ENCODE measurements at places on chromosomes 12 and 14. TPM values are rescaled to one million over a fixed set of nuclear protein-coding genes. Genes with fewer than 3 reads are reported as not detected.

DNA sequence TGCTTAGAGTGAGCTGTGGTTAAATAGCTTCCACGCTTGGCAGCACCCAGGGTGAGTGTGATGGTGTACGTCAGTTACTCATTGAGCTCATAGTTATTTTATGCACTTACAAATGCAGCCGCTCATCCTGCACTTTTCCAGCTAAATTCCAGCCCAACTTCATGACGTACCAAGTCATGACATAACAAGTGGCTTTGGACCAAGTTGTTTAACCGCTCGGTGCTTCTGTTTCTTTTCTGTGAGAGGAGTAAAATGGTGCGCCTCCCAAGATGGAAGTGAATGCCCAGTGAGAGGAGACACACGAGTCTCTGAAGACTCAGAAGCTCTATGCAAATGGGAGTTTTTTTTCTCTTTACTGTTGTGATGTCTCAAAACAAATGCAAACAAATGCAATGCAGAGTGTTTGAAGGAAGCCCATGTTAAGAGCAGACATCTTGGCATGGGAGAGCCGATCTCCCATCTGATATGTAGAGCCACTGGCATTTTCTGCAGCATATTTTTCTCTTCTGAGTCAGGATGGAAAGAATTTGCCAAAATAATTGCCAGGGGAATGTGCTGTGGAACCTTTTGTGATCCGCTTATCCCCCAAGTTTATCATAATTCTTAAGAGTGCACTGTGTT is 72.2 kb downstream of the FBXW8 start:
- peak; percentile 31 for DNase-seq

DNA sequence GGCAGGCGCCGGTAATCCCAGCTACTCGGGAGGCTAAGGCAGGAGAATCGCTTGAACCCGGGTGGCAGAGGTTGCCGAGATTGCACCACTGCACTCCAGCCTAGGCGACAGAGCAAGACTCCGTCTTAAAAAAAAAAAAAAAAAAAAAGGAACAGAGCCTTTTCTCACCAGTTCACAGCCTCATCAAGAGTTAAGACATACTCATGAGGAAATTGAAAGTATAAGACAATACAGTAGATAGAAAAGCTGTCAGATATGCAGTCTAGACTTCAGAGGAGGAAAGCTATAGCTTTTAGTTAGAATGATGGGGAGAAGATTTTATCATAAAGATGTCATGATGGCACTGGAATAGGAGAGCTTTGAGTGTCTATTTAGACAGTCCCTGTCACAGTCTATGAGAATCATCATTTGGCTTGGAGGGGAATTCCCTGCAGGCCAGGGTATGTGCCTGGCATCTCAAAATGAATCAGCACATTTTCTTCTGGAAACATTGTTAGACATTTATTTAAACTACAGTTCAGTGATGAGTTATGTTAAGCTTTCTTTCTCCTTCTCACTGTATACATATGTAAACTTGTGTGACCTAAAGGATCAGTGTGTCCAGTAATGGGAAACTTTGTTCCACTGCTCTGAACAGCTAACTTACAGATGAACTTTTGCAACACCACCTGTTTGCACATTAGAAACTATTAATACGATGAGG is 2.9 kb upstream of the RAB35 start:
- no peak for DNase-seq

DNA sequence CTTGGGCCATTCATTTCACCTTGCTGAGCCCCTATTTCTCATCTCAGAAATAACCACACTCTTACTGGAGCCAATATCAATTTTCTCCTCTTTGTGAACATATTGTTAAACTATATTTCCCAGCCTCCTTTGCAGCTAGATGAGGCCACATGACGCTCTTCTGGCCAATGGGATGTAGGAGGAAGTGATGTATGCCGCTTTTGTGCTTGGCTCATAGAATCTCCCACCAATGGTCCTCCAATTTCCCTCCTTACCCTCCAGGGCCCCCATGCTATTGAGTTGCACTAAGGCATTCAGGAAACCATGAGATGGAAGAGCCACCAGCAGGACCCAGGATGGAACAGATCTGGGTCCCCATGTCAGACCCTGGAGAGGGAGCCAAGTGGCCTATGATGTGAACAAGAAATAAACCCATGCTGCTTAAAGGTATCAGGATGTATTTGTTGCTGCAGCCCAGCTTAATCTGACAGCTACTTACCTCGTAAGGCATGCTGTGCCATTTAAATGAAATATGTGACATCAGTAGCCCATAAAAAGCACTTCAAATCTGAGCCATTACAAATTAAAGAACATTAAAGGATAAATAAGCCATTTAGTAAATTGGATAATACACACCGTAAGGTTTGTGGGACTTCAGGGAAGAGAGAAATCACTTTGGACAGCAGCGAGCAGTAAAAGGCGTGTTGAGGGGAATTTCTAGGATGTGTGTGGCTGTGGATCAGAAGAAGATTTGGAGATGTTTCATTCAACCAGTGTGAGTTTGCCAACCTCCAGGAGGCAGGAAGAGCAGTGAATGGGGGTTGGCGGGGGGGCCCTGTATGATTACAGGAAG is 24.4 kb upstream of the BDKRB2 start:
- DNase-seq = no peak

DNA sequence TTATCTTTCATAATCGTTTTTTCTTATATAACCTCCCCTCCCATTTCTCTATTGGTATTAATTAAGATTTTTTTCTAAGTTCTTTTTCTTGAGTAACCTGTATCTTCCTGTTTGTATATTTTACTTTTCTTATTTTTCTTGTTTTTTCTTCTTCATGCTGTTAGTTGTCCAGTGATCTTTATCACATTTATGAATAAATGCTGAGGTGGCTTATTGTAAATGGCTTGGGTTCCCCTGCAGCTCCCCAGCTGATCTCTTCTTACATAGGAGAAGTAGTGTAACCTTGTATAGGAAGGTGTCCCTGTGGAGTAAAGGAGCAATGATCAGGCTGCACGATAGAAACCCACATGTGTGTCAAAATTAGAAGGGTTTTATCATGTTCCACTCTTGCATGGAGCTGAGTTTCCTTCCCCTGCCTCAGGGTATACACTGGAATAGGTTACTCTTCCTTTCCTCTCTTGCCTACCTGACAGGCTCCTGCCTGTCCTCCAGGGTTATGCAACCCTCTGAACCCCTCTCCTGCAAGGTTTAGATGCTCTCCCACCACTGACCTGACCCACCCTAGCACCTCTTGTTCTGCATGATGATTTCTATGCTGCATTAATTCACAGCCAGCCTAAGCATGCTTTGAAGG is 334.8 kb upstream of the RGS6 start:
- no peak for DNase-seq

- no peak for DNase-seq
These were observed 27.9 kb downstream of the MOAP1 start for GRCh38 chr14:93156693-93157369.

The EAPP gene
- total RNA-seq = 34.7 TPM

DNA sequence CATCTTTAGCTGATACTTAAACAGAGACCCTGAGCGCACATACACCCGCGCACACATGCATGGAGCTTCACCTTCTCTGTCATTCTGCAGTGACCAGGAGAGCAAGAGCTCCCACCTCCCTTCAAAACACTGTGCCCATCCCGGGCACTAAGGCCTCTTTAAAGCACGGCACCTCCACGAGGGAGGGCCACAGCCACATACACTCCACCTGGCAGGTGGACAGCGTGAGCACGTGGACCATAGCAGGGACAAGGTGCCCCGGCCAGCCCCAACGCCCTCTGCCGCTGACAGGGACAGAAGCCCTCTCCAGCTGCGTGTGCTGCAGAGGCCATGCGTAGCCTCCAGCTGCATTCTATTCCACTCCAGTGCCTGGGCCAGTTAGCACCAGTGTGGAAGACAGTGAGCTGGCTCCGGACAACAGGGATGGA is 5.4 kb downstream of the GAPDH start:
- peak; percentile 66 for DNase-seq

- DNase-seq = no peak
These were observed 109.0 kb downstream of the CHST11 start for GRCh38 chr12:104565606-104566243.

DNA sequence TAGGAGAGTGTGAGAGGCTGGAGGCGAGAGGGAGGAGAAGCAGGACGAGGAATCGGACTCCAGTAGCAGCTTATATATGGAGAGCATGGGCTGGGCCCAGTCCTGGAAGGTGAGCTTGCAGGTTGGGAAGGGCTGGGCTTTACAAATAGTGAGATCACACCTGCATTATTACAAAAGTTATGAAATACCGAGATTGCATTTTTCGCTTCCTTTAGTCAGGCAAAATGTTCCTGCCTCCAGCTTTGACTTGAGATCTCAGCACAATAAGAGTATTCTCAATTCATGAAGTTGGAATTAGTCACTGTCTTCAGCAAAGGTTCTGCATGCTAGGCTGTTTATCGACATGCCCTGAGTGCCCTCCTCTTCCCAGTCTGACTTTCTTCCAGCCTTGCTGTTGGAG is at the start of gene KRT6B:
KRT6B (minus strand) TSS at position 46 of the 400 bp plus-strand sequence. CDS start 68 bp downstream, outside the sequence.
- no peak for DNase-seq

DNA sequence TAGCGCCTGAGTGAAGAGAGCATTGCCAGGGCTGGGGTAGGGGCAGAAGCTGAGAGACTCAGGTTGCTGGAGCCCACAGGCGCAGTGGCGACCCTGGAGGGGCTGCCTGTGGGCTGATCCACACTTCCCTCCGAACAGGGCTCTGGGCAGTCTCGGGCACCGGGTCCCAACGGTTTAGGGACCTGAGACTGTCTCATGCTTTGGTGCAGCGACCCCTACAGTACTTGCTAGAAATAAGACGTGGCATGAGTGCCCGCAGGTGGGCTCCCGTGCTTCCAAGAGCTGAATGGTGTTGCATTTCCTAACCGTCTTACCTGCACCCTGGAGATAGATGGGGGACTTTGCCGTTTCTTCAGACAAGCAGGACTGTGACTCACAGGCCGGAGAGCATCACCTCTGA is 57.4 kb downstream of the AACS start:
- peak; percentile 84 for DNase-seq

DNA sequence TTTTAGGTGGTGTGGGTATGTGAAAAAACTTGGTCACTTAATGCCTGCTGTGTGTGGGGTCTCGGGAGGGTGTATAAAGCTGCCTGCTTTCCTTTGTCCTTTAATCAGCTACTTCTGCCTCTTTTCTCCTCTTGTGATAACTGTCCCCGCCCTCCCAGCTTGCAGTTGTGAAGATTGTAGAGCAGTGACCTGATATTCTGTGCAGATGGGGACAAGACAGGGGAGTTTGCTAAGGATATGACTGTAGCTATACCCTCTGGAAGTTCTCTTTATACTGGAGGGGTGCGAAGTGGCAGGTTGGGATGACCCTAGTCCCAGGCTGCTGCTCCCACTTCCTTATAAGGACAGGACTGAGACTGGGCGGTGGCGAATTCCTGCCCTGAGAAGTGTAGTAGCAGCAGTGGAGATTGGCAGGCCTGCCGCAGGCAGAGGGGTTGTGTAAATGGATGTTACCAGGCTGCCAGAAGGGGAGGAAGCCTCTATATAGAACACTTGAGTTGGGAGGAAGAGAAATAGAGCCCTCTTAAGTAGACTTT is 835 bp downstream of the MYL6 start:
- DNase-seq = peak; percentile 89

- DNase-seq = no peak
These were observed 27.3 kb upstream of the OSBPL8 start for GRCh38 chr12:76586764-76587395.

DNA sequence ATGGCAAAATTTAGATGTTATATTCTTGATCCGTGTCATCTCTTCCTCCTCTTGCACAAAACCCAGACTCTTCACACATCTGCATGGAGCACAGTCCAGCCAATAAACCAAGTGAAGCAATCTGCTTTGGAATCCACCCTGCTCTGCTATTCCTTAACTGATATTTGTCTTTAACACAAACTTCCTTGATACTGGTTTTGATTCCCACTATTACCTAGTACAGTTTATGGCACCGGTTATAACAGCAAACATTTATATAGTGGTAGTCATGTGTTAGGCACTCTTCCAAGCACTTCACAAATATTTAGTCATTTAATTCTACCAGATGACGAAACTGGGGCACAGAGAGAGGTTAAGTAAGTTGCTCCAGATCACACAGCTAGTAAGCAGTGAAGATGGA is 12.5 kb downstream of the STYK1 start:
- no peak for DNase-seq

The GNPTAB gene
- 24.2 TPM for total RNA-seq

- no peak for DNase-seq
These were observed 198.1 kb downstream of the STXBP6 start for GRCh38 chr14:24851837-24852236.

DNA sequence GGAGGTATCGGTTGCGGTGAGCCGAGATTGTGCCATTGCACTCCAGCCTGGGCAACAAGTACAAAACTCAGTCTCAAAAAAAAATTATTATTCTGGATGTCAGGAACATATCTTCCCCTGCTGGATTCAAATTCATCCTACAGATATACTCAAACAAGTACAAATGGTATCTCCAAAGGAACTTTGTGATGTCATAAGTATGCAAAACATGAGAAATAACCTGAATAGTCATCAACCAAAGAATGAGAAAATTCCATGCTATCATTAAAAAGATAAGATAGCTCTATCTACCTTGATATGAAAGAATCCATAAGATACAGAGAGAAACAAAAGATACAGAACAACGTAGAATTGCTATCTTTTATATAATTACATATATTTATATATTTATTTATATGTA is 67.7 kb downstream of the EEA1 start:
- DNase-seq = no peak

GRCh38 chr12:126974779-126975178 is 1292.2 kb upstream of the TMEM132C start:
- DNase-seq = peak; percentile 80

Measured in endodermal cell (in vitro differentiated cells).